SK-N-SH (cell line): ENCODE measurements at places on chromosomes 1 and 21. TPM values are rescaled to one million over a fixed set of nuclear protein-coding genes. Genes with fewer than 3 reads are reported as not detected.

DPYD gene
- polyA plus RNA-seq, result 23.0 and 24.5 TPM in 2 replicates

RAB13 gene
- 156 and 164 TPM in 2 replicates for polyA plus RNA-seq

LCE3E gene
- not detected in 2 replicates for polyA plus RNA-seq

C1orf21 gene
- 4.8 and 6.6 TPM in 2 replicates for polyA plus RNA-seq

KIAA0319L gene
- 51.9 and 63.2 TPM in 2 replicates for polyA plus RNA-seq

ARHGEF10L gene
- polyA plus RNA-seq, result 12.5 and 12.6 TPM in 2 replicates

ITLN2 gene
- polyA plus RNA-seq, result not detected in 2 replicates

DNA sequence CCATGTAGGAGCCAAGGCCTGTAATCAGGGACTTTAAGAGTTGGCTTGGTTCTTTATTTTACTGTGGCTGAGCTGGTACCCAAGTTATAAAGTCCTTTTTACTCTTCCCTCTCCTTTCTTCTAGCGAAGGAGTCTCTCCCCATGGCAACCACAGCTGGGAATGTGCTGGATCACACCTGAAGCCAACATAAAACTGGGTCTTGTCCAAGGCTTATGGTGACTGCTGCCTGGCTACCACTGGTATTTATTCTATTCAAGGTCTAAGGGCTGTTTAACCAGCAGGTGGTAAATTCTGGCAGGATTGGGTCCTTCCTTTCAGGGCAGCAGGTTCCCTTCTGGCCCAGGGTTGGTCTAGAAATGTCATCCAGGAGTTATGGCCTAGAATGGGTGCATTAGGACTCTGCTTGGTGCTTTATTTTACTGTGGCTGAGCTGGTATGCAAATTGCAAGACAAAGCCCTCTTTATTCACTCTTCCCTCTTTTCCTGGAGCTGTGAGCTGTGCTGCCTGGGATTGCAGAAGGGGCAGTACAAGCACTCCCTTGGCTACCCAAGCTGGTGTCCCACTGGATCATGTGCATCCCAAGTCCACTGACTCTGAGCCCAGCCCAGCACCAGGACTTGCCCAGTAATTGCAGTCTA lies 26.6 kb downstream of the SLC22A15 start:
- no peak for DNase-seq

- no peak for DNase-seq
These were observed 30.2 kb downstream of the NDC1 start for GRCh38 chr1:53807916-53808315.

DNA sequence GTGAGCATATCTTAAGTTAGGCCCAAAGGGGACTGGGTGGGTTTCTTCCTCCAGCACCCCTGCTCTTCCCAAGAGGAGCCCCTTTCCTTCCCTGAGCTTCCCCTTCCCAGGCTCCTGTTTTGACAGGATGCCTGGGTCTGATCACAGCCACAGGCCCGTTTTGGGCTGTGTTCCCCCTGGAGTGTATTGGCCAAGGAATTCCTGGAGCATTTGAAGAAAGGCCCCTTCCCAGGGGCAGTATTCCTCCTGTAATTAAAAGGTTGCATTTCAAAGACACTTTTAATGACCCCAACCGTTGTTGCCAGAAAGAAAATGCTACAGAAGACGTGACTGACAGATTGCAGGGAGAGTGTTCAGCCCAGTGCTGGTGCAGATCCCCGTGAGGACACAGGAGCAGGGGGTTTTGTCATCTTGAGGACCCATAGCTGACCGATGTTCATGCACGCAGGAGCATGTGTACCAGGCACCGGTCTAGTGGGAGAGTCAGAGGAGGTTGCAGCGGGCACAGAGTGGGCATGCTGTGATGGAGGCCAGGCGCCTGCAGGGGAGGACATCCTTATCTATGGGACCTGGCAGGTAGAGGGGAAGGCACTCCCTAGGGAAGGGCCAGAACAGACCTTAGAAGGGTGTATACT lies 19.3 kb upstream of the LBR start:
- no peak for DNase-seq

- DNase-seq, result no peak
These were observed 15.7 kb upstream of the LMNA start for GRCh38 chr1:156098784-156099183.

- no peak for DNase-seq
These were observed 30.7 kb upstream of the EDN2 start for GRCh38 chr1:41515131-41515678.

GRCh38 chr1:197944485-197944884 lies 27.3 kb downstream of the LHX9 start:
- DNase-seq, result no peak

DNA sequence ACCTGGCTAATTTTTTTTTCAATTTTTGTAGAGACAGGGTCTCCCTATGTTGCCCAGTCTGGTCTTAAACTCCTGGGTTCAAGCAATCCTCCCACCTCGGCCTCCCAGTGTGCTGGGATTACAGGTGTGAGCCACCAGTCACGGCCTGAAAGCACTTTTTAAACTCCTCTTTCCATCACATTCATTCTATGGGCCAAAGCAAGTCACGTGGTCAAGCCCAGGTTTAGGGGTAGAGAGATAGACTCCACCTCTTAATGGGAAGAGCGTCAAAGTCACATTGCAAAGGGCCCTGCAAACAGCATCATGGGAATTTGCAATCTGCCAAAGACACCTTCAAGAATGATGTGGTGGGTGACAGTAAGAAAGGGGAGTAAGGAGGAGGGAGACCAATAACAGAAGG lies 7.1 kb downstream of the ATP1A4 start:
- DNase-seq, result no peak

GRCh38 chr1:190252046-190252445 lies 225.6 kb downstream of the BRINP3 start:
- no peak for DNase-seq

DNA sequence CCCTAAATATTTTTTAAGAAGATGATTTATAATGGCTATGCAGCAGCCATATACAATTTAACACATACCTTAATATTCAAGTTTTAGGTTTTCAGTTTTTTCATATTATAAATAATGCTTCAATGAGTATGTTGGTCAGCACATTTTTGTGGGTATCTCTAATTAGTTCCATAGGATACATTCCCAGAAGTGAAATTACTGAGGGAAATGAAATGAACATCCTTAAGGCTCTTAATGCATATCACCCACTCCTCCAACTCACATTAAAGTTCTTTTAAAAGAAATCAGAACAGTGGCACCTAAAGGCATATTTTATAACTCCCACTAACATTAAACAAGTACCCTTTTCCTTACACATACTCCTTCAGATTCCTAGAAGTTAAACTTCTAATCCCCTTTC lies 56.1 kb downstream of the EYA3 start:
- DNase-seq, result no peak

- DNase-seq, result peak; percentile 92
These were observed 5.8 kb downstream of the PERM1 start for GRCh38 chr1:975896-976683.

DNA sequence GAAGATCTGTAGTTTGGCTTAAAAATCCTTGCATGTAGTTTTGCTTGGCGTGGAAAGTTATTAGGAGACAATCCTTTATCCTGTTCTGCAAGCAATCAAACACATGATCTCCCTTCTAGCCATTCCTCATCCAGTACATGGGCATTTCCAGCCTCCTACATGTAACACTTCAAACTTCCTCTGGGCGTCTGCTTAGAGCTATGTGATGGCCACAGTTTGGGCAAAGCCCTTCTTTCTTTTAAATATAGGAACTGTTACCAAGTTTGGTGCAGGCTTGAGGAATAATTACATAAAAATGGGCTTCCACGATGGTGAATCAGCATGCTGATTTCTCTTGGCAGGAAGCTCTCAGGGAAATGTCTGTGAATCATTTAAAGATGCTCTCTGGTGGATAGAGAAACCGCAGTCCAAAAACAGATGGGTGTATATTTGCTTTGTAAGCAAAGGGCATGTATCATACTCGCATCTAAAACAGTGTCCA lies 176.9 kb upstream of the FMN2 start:
- no peak for DNase-seq

DNA sequence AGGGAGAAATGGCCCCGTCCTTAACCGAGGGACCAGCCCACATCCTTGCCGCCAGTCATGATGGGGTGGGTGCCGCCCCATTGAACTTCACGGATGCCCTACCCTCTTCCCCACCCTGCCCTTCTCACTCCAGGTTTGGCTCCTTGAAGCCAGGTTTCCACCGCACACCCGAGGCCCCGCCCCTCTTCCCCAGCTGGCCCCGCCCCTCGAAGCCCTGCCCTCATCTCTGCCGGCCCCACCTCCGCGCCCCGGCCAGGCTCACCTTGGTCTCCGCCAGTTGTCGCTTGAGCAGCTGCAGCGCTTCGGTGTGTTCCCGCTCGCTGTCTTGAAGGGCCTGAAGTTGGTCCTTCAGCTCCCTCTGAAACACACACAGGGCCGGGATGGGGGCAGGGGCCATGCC lies 16.6 kb downstream of the TRIM62 start:
- DNase-seq, result no peak

DNA sequence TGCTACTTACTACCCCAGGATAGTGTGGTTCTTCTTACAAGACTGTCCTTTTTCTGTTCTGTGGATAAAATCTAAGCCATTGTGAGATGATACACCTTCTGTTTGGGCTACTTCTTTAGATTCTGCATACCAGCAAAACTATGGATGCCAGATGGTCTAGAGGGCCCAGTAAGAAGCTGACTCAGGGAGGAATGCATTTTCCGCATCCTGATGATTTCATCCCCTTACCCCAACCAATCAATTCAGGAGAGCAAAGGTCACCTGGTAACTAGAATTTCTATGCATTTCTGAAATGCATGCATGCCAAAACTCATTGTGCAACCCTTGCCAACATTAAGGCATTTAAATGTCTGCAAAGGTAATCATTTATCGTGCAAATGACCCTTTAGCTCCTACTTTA lies 285.7 kb upstream of the ZP4 start:
- DNase-seq, result no peak

GRCh38 chr1:36912365-36912865 lies 121.9 kb downstream of the GRIK3 start:
- DNase-seq, result no peak

GRCh38 chr21:14559102-14559501 lies 13.0 kb upstream of the SAMSN1 start:
- no peak for DNase-seq

DNA sequence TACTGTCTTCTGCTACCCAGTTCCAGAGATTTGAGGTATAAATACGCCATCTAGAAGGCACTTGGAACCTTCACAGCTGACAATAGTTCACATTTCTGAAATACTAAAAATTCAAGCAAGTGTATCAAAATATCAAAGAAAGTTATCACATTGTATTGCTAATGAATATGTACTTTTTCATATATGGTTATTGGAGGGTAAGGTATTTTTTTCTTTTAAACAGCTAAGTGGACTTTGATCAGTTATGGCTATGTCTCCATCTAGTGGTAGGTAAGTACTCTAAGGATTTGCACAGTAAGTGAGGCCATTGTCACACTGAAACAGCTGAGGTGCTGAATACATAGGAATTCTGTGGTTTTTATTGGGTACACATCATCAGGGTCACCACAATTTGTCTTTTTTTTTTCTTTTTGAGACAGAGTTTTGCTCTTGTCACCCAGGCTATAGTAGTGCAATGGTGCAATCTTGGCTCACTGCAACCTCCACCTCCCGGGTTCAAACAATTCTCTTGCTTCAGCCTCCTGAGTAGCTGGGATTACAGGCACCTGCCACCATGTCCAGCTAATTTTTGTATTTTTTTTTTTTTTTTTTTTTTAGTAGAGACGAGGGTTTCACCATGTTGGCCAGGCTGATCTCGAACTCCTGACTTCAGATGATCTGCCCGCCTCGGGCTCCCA lies 49.1 kb upstream of the CR2 start:
- peak; percentile 52 for DNase-seq

DNA sequence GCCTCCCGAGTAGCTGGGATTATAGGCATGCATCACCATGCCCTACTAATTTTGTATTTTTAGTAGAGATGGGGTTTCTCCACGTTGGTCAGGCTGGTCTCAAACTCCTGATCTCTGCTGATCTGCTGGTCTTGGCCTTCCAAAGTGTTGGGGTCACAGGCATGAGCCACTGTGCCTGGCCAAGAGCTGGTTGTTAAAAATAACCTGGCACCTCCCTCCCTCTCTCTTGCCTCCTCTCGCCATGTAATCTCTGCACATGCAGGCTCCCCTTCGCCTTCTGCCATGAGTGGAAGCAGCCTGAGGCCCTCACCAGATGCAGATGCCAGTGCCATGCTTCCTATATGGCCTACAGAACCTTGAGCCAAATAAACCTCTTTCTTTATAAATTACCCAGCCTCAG lies 74.7 kb upstream of the TLR5 start:
- no peak for DNase-seq

GRCh38 chr1:107963601-107964335 lies 1.2 kb downstream of the VAV3 start:
- DNase-seq, result peak; percentile 23

GRCh38 chr1:225914947-225915346 lies 9.1 kb downstream of the PYCR2 start:
- DNase-seq, result peak; percentile 29

DNA sequence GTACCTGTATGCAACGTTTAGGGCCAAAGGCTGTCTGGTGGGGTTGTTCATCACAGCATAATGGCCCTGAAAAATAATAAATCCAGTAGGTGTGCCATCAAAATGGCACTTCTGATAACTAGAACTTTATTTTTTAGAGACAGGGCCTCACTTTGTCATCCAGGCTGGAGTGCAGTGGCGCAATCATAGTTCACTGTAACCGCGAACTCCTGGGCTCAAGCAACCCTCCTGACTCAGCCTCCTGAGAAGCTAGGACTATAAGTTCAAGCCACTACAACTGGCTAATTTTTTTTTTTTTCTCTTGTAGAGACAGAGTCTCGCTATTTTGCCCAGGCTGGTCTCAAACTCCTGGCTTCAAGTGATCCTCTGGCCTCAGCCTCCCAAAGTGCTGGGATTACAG lies 4.7 kb downstream of the SNAPIN start:
- no peak for DNase-seq

- DNase-seq, result no peak
These were observed 377.8 kb downstream of the MATN1 start for GRCh38 chr1:30345491-30346130.

- no peak for DNase-seq
These were observed 79.6 kb downstream of the PDE4B start for GRCh38 chr1:65872301-65872700.

GRCh38 chr1:8687039-8687438 lies 130.4 kb downstream of the RERE start:
- DNase-seq, result no peak

GRCh38 chr1:116529681-116530080 lies 41.1 kb downstream of the CD58 start:
- no peak for DNase-seq

GRCh38 chr21:34592120-34592955 lies 22.6 kb downstream of the RCAN1 start:
- no peak for DNase-seq

- DNase-seq, result no peak
These were observed 1.1 kb downstream of the OBSCN start for GRCh38 chr1:228208831-228209551.

- DNase-seq, result no peak
These were observed 58.7 kb downstream of the DIP2A start for GRCh38 chr21:46517361-46517760.
